K562 (cell line): ENCODE measurements at places on chromosomes 12 and 14. TPM values are rescaled to one million over a fixed set of nuclear protein-coding genes. Genes with fewer than 3 reads are reported as not detected.

ADCY4 gene
- 0.15 and 0.47 TPM in 2 replicates for polyA plus RNA-seq

TCL1B gene
- not detected in 2 replicates for polyA plus RNA-seq

ALDH1L2 gene
- polyA plus RNA-seq, result 8.2 and 8.9 TPM in 2 replicates

LBHD2 gene
- not detected in 2 replicates for polyA plus RNA-seq

ATN1 gene
- polyA plus RNA-seq, result 21.8 and 28.6 TPM in 2 replicates

MBIP gene
- 19.4 and 20.2 TPM in 2 replicates for polyA plus RNA-seq

IKZF4 gene
- polyA plus RNA-seq, result 6.4 and 10.2 TPM in 2 replicates

DMAC2L gene
- polyA plus RNA-seq, result 12.5 and 12.6 TPM in 2 replicates

OTOGL gene
- polyA plus RNA-seq, result not detected in 2 replicates

SYNDIG1L gene
- polyA plus RNA-seq, result not detected in 2 replicates

EPS8 gene
- 0.62 and 0.80 TPM in 2 replicates for polyA plus RNA-seq

RNASE1 gene
- 11.2 and 22.3 TPM in 2 replicates for polyA plus RNA-seq

KLRG1 gene
- 2.0 and 3.1 TPM in 2 replicates for polyA plus RNA-seq

M6PR gene
- 78.6 and 93.3 TPM in 2 replicates for polyA plus RNA-seq

NOVA1 gene
- polyA plus RNA-seq, result not detected in 2 replicates

OR4E1 gene
- not detected in 2 replicates for polyA plus RNA-seq

TMEM229B gene
- polyA plus RNA-seq, result not detected in 2 replicates

PAH gene
- polyA plus RNA-seq, result 0.04 and 0.69 TPM in 2 replicates

SLCO1A2 gene
- 1.2 and 1.9 TPM in 2 replicates for polyA plus RNA-seq

TMEM30B gene
- polyA plus RNA-seq, result not detected in 2 replicates

GPD1 gene
- polyA plus RNA-seq, result 0.45 and 0.70 TPM in 2 replicates

ACOT4 gene
- polyA plus RNA-seq, result not detected in 2 replicates

AHNAK2 gene
- polyA plus RNA-seq, result under 0.01 and 0.04 TPM in 2 replicates

CLEC1B gene
- not detected in 2 replicates for polyA plus RNA-seq

MYH6 gene
- not detected in 2 replicates for polyA plus RNA-seq

SLC41A2 gene
- 0.05 and 0.09 TPM in 2 replicates for polyA plus RNA-seq

SLCO1B1 gene
- not detected in 2 replicates for polyA plus RNA-seq

CD163 gene
- polyA plus RNA-seq, result not detected in 2 replicates

KRT8 gene
- 388 and 435 TPM in 2 replicates for polyA plus RNA-seq

TECPR2 gene
- 0.62 and 1.1 TPM in 2 replicates for polyA plus RNA-seq

NFATC4 gene
- 1.9 and 2.5 TPM in 2 replicates for polyA plus RNA-seq

TAS2R46 gene
- polyA plus RNA-seq, result 0.08 TPM in 1 of 2 replicates, not detected in the other

STAB2 gene
- polyA plus RNA-seq, result not detected in 2 replicates

FOXG1 gene
- 1.3 TPM in 2 replicates for polyA plus RNA-seq
